DMS 273 treated with DMSO at 0.1 percent for 48 hours (cell line): ENCODE measurements at places on chromosomes 3 and 15.

DNA sequence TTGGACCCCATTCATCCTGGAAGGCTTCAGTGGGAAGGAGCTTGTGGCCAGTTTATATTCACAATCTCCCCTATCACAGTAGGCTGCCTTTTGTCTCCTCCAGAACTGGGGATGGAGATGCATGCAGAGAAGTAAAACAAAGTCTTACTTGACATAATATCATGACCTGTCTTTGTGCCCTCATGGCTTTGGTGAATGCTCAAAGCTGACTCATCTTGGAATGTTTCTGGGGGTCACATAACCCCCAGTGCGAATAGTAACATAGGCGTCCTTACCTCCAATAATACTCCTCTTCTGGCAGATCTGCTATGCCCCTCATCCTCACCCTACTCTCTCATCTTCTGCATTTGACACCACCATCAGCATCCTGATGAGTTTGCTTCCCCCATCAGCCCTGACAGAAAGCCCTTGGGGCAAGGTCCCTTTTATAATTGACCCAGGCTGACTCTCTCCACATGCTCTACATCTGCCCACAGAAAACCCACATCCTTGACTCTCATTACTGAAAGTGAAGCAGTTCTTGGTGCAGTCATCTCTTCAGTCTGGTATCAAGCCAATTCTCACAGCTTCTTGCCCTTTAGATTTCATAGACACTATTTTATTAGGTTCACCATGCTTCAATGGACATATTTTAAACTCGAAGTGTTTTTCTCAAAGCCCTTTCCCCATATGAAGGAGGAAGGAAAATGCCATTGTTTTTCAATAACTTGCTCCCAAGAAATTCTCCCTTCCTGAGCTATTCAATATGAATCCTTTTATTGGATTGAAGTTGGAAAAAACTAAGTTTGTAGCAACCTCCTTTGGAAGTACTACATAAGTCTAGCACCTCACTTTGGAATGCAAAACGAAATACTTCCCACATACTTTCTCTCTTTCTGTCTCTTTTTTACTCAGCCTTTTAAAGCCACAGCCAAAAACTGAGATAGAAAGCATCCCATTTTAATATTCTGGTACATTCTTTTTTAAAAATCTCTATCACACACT lies 36.6 kb downstream of the OSTN start:
- no peak for DNase-seq

DNA sequence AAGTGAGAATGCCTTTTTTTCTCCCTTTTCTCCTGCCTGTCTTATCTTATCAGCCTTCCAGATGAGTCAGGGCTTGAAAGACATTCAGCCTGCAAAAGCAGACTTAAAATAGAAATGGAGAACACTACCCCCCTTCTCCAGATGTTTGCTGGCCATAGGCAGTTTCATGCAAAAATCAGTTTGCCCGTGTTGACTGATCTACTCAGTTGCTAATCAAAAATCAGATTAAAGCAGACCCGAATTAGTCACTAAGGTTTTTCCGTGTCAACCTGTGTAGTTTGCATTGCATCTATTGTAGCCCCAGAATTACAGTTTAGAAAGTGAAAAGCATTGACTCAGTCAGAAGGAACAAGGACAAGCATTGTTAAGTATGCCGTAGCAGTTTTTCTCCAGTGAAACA lies 56.2 kb downstream of the IL5RA start:
- DNase-seq: no peak

GRCh38 chr15:78996894-78997275 lies 52.0 kb upstream of the CTSH start:
- DNase-seq: no peak

- no peak for DNase-seq
Observed at GRCh38 chr3:59751606-59752005, 701.8 kb upstream of the CFAP20DC start.

DNA sequence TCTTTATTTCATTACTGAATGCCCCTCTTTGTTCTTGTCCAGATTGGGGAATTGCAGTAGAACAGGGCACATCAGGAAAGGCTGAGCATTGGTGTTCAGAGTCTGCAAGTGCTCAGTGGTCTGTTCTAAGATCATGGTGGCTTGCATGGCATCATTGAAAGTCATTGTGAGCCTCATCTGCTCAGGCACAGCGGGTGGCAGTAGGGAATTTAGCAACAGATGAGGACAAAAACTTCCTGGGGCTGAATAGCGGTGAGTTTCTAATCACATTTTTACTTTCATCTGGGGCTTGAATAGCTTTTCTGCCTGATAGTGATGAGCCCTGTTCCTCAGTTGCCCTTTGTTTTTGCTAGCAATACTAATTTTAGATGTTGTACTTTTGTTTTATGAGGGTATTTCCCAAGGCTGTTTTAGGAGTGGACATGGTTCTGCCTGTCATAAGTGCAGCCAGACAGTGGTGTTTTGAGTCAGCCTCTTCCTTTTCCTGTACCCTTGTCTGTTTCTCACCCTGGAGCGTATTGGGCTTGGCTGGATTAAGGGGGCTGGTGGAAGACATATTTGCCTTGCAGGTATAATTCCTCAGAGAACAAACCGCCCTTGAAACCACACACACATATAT lies 127.2 kb upstream of the IL12A start:
- DNase-seq: no peak

DNA sequence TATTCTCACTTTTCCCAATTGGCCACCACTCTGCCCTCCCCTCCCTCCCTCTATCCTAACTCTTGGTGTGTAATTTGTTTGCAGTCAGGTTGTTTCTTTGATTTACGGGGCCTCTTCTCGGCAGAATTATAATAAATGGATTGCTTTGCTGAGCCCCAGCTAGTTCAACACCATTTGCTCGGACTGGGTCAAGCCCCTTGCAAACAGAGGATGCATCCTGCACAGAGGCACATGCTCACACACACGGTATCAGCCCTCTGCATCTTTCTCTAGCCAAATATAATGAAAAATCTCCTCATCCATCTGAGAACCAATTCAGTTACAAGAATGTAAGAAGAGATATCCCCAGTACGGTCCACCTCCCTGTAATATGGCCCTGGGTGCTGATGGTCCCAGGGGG lies 97.7 kb downstream of the EPHB1 start:
- DNase-seq: no peak
